ENCODE measurements at places on chromosomes 3 and 15.

- DNase-seq: no peak
Measured at GRCh38 chr3:129278966-129279906, 566 bp downstream of the HMCES start.

DNA sequence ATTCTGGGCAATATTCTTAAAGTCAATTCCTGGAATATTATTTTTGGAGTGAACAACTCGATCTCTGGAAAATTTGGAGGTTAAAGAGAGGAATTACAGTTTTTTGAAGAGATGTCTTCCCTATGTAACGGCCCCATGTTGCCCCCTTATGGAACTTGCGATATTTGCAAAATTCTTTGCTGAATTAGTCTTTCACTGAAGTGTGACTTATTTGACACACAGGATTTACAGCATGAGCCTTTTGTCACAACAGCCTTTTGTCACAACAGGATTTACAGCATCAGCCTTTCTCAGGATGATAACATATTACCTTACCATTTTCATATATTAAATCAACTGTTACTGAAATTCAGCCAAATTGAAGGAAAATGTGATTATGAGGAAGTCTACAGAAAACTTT, 37.8 kb upstream of the SPTSSB start:
- no peak for DNase-seq

- DNase-seq: no peak
Measured at GRCh38 chr15:95016511-95017229, 785.3 kb downstream of the MCTP2 start.

GRCh38 chr3:99747915-99748314, 69.7 kb upstream of the CMSS1 start:
- no peak for DNase-seq

DNA sequence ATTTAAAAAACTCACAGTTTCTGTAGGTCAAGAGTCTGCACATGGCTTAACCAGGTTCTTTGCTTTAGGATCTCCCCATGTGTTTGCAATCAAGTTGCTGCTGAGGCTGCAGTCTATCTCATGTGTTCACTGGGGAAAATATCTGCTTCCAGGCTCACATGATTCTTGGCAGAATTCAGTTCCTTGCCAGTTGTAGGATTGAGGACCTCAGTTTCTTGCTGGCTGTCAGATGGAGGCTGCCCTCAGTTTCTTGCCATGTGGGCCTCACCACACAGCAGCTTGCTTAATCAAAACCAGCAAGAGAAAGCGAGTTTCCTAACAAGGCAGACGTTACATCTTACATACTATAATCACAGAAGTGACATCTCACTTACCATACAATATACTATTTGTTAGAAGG, 10.0 kb upstream of the TBC1D5 start:
- DNase-seq: no peak

DNA sequence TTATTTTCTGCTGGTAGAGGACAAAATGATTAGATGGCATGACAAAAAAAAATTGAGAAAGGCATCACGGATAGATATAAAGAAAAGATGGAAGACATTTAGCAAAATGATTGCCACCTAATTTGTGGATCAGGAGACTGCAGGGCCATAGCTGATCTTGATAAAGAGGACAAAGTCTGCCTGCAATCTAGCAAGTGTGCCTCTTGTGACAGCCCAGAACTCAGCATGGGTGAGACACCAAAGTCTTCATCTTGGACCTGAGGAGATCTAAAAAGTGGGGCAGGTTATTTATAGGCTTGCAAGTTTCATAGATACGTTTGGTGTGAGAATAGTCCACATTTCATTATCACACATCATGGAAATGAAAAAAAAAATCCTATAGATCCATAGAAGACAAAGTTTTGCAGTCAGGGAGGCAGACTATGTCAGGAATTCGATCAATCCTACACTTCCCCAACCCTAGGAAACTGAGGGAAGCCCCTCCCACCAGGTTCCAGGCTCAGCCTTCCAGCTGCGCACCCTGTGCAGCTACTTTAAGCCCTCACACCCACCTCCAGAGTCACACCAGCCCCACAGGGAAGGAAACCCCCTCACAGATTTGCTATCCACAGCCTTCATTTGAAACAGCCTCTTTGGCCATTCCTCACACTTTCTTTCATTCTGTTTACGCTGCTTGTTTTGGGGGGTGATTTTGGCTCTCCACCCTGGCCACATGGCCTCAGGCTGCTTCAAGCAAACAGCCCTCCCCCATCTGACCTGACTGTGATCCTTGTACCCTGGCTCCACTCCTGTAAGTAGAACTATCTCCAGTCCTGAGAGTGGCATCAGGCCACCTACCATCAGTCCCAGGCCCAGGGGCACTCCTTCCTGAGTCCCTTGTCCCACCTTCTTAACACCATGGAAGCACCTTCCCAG, 28.1 kb upstream of the KLHL6 start:
- DNase-seq: no peak

- peak; percentile 7 for DNase-seq
Measured at GRCh38 chr15:72319360-72319984, 485 bp downstream of the CELF6 start.

- DNase-seq: no peak
Measured at GRCh38 chr15:93983526-93983925, 247.8 kb upstream of the MCTP2 start.

DNA sequence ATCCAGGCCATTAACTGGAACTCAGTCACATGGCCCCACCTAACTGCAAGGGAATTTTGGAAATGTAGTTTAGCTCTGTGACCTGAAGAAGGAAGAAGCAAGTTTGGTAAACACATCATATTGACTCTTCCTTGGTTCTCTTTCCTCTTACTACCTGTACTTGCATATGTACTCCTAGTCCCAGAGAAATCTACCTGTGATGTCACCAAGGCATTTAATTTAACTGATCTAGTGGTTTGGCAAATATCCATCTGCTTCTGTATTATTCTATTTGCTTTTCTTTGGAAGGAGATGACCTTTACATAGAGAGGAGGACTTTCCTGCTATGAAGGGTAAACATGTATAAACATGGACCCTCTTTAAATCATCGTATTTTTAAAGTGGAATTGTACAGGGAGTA, 150.8 kb downstream of the TMEM108 start:
- DNase-seq: no peak

GRCh38 chr3:100216713-100217112, 44.1 kb upstream of the TBC1D23 start:
- no peak for DNase-seq

GRCh38 chr15:57158589-57158988, 217.7 kb upstream of the CGNL1 start:
- DNase-seq: no peak

- no peak for DNase-seq
Measured at GRCh38 chr15:25801586-25802284, 61.4 kb downstream of the ATP10A start.

DNA sequence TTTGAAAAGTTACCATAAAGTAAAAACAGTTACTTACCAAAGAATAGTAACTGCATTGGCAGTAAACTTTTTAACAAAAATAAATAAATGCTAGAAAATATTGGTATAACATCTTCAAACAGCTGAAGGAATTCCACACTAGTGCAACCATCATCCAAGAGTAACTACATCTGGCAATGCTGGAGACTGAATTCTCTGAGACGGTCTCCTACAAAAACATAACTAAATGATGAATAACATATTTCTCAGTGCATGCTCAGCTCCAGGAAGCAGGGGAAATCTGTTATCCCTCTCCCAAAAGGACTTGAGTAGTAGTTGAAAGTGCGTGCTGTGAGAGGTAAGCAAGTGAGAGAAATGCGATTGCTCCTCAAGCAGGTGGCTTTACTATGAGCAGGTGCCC, 526.8 kb upstream of the CCDC54 start:
- DNase-seq: no peak

DNA sequence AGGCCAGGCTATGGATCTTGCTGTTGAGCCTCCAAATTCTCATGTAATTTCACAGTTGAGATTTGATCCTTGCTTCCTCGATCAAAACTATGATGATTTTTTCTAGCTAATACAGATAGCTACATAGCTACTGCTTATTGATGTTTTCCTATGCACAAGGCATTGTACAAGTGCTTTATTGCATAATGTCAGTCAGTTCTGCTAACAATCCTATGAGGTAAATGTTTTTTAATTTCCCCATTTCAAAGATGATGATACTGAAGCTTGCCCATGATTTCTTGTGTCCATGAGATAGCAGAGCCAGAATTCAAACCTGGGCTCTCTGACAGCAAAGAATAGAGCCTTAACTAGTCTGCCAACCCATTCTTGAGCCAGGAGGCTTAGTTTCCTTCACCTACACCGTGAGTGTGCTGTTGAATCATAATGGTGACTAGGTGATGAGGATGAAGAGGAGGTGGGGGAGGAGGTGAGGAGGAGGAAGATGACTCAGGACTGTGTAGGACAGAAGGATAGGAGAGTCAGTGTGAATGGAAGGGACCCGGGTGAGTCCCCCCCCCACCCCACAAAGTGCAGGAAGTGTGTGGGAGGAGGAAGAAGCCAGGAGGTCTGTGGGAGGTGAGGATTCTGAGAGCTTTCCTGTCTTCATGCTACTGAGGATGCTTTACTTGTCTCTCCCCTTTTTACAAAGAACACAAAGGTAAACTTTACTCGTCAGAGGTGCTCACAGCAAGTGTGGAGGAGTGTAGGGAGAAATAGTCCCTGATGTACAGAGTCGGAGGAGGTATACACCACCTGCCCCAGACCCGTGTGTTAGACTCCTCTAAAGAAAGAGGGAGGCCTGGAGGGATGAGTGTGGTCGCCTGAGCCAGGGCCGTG, 3.6 kb downstream of the TAGLN3 start:
- no peak for DNase-seq

- no peak for DNase-seq
Measured at GRCh38 chr15:65663521-65663920, 41.8 kb downstream of the SLC24A1 start.

DNA sequence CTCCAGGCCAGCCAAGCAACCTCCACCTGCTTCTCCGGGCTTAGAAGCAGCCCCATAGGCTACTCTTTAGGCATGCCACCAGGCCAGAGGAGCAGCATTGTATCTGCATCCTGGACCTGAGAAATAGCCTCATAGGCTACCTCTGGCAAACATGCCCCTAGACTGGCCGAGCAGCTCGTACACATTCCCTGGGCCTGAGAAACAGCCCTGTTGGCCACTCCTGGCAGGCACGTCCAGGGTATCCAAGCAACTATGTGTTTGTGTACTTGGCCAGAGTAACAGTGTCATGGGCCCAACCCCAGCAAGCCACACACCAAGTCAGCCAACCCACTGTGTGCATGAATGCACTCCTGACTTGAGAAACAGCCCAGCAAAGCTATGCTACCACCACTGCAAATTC, 498.7 kb upstream of the CDIN1 start:
- no peak for DNase-seq

DNA sequence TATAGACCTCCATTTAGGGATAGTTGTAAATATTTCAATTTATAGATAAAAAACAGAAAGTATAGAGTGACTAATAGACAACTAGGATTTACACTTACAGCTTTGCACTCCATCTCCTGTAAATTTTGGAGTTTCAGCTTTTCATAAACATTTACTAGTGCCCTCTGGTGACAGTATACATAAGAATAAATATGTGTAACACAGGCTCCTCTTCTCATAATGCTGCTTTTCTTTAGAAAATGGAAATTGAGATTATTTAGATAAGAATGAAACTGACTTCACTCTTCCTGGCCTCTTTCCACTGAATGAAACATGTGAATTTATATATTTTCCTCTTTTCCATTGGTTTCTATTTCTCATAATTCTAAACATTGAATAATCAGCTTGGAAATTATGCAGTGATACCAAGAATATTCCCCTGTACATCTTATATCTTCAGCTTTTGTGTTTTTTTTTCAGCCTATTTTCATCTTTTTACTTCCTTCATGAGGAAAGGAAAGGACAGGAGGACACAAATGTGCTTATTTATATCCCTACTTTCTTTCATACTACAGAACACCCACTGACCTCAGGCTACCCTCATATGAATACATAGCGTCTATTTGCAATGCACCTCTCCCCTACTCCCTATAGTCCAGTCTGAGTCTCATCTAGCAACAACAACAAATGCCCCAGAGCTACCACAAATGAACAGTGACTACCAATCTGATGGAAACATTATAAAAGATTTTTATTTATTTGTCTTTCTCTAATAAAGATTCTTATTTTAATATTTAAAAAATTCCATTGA, 103.1 kb upstream of the CCDC39 start:
- DNase-seq: no peak

DNA sequence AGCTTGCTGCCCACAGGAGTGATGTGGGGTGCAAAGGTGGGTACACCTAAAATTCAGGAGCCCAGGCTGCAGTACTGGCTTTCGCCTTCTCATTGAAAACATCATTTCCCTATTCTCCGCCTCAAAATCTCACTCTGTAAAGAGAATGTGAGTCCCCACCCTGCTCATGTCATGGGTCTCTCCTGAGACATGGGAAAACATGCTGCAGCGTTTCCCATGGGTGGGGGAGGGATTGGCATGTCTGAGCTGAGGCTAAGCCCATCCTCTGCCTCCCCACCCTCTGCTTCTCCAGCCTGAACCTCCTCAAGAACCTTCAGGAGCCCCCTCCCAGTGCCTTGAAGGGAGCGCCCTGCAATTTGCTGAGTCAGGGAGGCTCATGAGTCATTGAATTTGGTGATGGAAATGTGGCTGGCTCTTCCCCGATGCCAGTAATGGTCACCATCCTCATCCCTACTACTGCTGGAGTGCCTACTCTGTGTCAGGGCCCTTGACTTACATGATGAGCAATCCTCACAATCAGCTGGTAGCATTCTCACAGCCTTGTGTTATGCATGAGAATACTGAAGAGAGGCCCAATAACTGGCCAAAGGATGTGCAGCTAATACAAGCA, 28.8 kb downstream of the WNT5A start:
- no peak for DNase-seq

DNA sequence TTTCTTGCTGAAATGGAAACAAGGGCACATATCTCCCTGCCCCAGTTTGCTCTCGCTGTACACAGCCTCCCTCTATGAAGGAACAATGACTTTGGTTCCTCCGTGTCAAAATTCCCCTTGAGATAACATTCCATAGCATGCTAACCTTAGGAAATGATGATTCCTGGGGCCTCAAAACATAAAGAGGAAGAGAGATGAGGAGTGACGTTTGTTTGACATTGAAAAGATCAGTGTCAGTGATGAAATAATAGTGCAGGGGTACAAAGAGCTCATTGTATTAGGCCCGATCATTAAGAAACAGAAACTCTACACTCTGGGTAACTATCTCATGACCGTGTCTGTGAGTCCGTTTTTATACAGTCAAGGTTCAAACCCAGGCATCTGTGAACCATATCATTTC, 55.2 kb downstream of the ARNT2 start:
- DNase-seq: no peak

DNA sequence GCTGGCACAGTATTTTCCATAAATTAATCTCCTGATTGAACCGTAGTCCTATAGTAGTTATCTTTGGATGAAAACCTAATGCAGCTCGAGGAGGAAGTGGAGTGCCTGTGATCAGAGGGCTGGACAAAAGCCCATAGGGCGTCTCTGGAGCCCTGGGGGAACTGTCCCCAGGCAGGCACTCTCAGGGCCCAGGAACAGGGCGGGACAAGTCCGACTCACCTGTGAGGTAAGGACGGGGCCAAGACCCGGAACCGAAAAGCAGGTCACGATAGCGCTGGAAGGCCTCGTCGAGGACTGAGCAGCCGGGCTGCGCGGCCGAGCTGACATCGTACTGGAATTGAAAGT, 341 bp downstream of the HEXA start:
- DNase-seq: no peak

GRCh38 chr15:61038387-61038786, 190.7 kb downstream of the RORA start:
- no peak for DNase-seq

- no peak for DNase-seq
Measured at GRCh38 chr3:155889212-155889611, 18.8 kb downstream of the GMPS start.

GRCh38 chr3:11349446-11349845, 77.2 kb downstream of the ATG7 start:
- DNase-seq: no peak
